Left colon (tissue), 2 donors: ENCODE measurements at places on chromosomes 6 and 20.

DNA sequence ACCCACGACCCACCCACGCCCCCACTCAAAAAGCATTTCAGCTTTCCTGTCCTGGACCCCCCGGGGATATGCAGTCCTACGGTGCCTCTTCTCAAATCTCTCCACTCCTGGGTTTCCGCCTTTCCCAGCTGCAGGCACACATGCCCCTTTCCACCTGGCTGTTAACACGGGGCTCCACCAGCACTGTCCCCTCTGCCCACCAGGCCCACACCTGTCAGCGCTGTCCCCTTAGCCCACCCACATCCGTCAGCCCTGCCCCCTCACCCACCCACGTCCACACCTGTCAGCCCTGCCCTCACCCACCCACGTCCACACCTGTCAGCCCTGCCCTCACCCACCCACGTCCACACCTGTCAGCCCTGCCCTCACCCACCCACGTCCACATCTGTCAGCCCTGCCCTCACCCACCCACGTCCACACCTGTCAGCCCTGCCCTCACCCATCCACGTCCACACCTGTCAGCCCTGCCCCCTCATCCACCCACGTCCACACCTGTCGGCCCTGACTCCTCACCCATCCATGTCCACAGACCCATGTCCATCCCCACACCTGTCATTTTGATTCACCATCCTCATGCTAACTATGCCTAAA lies 11.6 kb downstream of the RNASET2 start:
- DNase-seq: no peak

DNA sequence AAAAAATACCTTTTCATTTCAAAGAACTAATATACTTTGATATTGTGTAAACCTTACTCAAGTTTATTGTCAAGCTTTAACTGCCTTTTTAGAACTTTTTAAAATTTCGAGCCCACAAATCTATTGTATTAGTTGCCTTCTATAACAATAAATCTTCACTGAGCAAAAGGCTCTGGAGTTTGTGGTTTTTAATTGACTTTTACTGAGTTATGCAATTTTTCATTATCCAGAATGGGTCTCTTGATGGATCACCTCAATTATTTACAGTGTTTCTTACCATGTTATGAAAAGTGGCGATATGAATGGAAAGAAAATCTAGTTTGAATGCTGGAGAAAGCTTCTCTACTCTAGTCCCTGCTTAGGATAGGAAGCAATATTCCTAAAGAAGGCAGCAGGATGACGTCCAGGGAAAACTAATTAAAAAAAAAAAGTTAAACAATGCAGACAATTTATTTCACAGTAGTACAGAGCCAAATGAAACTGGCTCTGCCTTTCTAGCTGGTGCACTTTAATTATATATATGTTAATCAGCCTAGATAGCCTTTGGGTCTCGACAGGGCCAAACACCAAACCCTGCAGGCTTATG lies 5.0 kb downstream of the ID4 start:
- DNase-seq: no peak

DNA sequence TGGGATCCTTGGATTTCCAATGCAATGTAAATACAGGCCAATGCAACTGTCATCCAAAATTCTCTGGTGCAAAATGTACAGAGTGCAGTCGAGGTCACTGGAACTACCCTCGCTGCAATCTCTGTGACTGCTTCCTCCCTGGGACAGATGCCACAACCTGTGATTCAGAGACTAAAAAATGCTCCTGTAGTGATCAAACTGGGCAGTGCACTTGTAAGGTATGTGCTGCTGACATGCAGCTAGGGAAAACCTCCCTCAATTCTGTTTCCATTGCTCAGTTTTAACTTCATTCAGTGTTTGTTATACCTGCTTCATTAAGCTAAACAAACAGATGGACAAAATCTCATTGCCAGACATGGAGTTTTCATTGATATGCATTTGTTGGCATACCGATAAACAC lies 397.1 kb downstream of the ARHGAP18 start:
- DNase-seq: no peak

DNA sequence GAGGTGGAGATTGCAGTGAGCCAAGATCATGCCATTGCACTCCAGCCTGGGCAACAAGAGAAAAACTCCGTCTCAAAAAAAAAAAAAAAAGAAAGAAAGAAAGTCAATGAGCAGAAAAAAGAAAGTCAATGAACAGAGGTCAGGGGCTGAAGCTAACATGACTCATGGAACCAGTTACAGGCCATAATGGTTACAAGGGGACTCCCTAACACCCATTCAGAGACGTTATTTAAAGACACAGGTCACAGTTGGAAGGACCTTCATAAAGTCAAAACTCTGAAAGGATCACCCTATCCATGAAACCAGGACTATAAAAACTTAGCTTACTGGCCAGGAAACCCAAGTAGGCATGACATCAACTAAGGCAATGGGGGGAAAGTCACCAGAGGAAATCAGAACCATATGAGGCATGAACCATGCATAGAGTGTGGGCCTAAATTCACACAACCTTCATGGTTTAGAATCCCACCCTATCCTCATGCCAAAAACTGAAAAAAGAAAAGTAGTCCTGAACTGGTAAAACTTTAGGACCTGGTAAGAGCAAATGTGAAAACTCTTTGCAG lies 18.2 kb downstream of the FBXL4 start:
- no peak for DNase-seq

DNA sequence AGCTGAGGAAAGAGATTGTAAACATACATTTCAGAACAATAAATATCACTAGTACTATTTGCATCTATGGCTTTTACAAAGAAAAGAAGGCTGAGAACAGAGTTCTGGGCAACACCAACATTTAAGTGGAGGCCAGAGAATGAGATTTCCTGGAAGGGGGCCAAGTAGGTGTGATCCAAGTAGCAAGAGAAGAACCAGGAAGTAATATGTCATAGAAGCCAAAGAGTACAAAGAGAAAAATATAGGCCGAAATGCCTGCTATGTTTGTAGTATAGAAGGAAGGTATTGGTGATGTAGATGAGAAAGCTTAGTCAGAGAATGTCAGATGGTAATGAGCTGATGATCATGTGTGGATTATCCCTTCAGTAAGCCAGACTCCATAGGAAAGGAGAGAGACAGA lies 94.5 kb downstream of the PERP start:
- DNase-seq: peak; percentile 34

- no peak for DNase-seq
Measured at GRCh38 chr6:9564021-9564420, 850.9 kb downstream of the TFAP2A start.
